ENCODE measurements at places on chromosomes 1 and 21. TPM values are rescaled to one million over a fixed set of nuclear protein-coding genes. Genes with fewer than 3 reads are reported as not detected.

GRCh38 chr1:22976127-22976460 is 3.4 kb upstream of the LACTBL1 start:
- no peak for DNase-seq

GRCh38 chr1:32275424-32275823 is 16.5 kb upstream of the HDAC1 start:
- no peak for DNase-seq

Gene VWA5B1
- 0.05 TPM for total RNA-seq

Gene IVL
- 2.4 TPM for total RNA-seq

Gene DNAJC11
- total RNA-seq, result 99.0 TPM

- no peak for DNase-seq
Measured at GRCh38 chr1:235134171-235134570, 5.5 kb upstream of the TOMM20 start.

All from renal cortical epithelial cell (primary cell).